ENCODE measurements at places on chromosomes 16 and 17.
A peak's percentile ranks its signal among the peaks of the same experiment; 100 is the strongest.

GRCh38 chr16:20166531-20167235 is 93.0 kb upstream of the GPR139 start:
- peaks cover 10% of the 10 kb centered on the region for H3K27me3 ChIP-seq
- H3K4me3 ChIP-seq: no peak overlapping the region
- DNase-seq: no peak
- no peaks in the 10 kb centered on the region for H3K4me1 ChIP-seq
- no peaks in the 10 kb centered on the region for H3K36me3 ChIP-seq

DNA sequence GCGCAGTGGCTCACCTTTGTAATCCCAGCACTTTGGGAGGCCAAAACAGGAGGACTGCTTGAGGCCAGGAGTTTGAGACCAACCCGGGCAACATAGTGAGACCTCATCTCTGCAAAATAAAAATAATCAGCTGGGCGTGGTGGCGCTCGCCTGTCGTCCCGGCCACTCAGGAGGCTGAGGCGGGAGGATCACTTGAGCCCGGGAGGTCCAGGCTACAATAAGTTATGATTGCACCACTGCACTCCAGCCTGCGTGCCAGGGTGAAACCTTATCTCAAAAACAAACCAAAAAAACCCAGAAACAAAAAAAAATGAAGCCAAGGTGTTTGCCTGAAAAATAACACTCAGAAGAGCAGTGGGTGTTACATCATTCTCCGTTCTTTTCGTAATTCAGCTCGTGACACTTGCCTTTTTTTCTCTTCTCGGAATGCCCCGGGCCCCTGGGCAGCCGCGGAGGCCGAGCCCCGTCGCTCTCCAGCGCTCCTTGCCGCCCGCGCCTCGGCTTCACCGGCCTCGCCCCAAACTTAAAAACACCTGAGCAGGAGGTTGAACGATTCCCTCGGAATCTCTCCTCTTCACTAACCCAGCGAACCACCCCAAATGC is 17.0 kb downstream of the PRCD start:
- peak overlapping the region; percentile 79 for H3K4me3 ChIP-seq
- DNase-seq: no peak
- H3K36me3 ChIP-seq: peaks cover 3% of the 10 kb centered on the region
- H3K27ac ChIP-seq: peak overlapping the region; percentile 94

GRCh38 chr16:79185711-79186110 is 414.8 kb downstream of the MAF start:
- DNase-seq: no peak
- H3K27me3 ChIP-seq: no peaks in the 10 kb centered on the region
- no peaks in the 10 kb centered on the region for H3K4me1 ChIP-seq
- no peak overlapping the region for H3K4me3 ChIP-seq
- H3K27ac ChIP-seq: no peak overlapping the region
- no peaks in the 10 kb centered on the region for H3K36me3 ChIP-seq

GRCh38 chr17:49861150-49861884 is 13.4 kb upstream of the TAC4 start:
- no peak for DNase-seq
- H3K4me3 ChIP-seq: no peak overlapping the region
- H3K36me3 ChIP-seq: no peaks in the 10 kb centered on the region
- H3K27ac ChIP-seq: no peak overlapping the region
- H3K4me1 ChIP-seq: no peaks in the 10 kb centered on the region

- H3K36me3 ChIP-seq: no peaks in the 10 kb centered on the region
- H3K27ac ChIP-seq: peak overlapping the region; percentile 43
- no peak for DNase-seq
These were observed 56.1 kb upstream of the MRTFB start for GRCh38 chr16:14015033-14015432.
